Stimulated activated CD8-positive, alpha-beta memory T cell treated with anti-CD3 and anti-CD28 coated beads, Interleukin-4, amount 100 ng/mL, for 24 hours (primary cell): ENCODE measurements at places on chromosomes 7 and 10.

DNA sequence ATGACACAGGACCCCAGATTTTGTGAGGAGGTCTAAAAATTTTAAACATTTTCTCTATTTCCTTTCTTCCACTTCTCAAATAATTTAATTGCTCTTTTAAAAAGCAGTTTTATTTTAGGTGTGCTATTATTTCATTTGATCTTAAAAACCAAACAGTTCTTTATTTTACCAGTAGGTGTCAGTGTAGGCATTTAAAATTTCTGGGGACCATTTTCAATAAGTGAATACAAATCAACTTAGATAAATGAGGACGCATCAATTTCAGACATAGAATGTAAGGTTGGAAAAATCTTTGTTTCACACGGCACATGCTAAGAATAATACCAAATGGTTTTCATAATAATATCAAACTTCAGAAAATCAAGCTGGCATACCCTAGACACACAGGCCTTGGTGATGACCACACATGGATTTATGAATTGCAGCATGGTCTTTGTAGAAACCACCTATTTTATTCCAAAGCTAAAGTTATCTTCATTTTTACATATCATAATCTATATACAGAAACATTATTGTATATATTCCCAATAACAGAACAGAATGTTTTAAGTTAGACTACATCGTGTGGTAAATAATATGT lies 127.6 kb upstream of the SLC26A5 start:
- no peak for DNase-seq

DNA sequence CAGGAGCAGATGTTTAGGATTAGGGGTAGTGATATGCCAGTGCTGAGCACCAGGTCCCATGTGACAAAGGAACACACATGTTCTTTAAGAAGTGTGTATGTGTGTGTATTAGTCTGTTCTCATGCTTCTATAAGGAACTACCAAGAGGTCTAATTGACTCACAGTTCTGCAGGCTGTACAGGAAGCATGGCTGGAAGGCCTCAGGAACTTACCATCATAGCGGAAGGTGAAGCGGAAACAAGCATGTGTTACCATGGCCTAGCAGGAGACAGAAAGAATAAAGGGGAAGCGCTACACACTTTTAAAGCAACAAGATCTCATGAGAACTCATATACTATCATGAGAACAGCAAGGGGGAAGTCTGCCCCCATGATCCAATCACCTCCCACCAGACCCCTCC lies 22.8 kb upstream of the PDZD8 start:
- no peak for DNase-seq

- DNase-seq = no peak
These were observed 300.8 kb downstream of the GRID1 start for GRCh38 chr10:86065711-86066251.

GRCh38 chr10:12208460-12208859 lies 12.5 kb downstream of the CDC123 start:
- no peak for DNase-seq

DNA sequence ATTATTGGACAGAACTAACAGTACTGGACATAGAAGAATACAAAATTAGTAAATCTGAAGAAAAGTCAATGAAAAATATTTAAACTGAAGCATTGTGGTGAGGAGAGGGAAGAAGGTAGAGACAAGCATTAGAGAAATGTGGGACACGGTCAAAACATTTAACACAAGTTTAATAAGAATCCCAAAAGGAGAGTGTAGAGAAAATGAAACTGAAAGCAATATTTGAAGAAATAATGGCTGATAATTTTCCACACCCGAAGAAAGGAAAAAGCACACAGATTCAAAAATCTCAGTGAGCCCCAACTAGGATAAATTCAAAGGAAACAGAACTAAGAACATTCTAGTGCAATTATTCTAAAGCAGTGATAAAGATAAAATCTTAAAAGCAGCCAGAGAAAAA lies 126.4 kb upstream of the LRRTM3 start:
- DNase-seq = no peak

DNA sequence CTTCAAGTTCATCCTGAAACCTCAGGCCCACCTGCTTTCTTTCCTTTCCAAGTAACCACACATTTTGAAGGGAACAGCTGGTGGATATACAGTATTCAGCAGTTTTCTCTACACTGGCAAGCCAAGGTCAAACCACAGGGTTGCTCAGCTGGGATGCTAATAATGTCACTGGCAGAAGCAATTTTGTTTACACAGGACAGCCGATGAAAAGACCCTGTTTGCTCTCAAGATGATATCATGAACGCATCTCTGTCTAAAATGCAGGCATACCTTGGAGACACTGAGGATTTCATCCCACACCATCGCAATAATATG lies 186.2 kb downstream of the USP6NL start:
- DNase-seq = no peak

DNA sequence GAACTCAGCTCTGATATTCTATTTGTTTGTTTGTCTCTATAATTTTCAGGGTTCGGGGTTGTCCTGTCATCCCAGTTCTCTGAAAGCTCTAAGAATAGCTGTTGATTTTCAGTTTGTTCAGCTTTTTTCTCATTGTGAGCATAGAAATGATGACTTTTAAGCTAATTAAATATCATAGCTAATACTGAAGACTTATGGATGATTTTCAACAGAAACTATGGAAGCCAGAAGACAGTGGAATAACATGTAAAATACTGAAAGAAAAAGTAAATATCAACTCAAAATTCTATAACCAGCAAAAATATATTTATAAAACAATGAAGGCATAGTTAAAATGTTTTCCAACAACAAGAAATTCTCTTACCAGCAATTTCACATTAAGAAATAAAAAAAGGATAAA lies 96.4 kb upstream of the ETV1 start:
- DNase-seq = no peak

GRCh38 chr10:90893190-90893589 lies 21.4 kb downstream of the RPP30 start:
- DNase-seq = no peak

DNA sequence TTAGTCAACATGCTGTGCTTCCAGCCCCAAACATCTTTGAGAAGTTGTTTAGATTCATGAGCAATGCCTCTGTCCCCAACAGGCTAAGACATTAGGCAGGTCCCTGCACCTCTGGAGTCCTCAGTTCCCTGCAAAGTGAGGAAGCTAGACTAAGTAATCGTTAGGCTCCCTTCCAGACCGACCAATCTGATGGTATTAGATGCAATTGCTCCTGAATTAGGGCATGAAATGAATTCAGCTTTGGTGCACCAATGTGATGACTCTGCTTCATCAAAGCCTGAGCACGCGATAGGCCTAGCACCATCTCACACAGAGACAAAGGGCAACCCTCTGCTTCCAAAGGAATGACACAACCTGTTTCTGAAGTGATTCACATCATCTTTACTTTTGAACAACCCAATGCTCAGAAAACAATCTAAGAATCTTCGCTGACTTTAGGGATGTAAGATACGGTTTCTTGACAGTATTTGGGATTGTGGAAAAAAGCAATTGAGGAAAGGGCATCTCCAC lies 723 bp upstream of the TES start:
- no peak for DNase-seq

GRCh38 chr10:89706011-89706410 lies 4.6 kb downstream of the KIF20B start:
- DNase-seq = no peak

DNA sequence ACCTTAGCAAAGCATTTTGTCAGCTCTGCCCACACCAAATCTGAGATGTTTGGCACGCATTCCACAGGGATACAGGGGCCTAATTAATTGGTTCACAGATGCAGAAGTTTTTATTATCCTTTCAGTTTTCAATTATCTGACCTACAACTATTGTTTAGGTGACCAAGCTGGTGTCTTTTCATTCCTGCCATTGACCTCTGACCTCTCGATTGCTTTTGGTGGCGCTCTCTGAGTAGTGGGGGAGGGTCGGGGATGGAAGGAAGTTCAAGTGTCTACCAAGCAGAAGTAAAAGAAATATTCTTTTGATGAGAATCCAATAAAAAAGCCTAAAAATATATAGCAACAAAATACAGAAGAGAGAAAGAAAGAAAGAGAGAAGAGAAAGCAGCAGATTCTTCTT lies 28.8 kb upstream of the KDM7A start:
- DNase-seq = no peak

DNA sequence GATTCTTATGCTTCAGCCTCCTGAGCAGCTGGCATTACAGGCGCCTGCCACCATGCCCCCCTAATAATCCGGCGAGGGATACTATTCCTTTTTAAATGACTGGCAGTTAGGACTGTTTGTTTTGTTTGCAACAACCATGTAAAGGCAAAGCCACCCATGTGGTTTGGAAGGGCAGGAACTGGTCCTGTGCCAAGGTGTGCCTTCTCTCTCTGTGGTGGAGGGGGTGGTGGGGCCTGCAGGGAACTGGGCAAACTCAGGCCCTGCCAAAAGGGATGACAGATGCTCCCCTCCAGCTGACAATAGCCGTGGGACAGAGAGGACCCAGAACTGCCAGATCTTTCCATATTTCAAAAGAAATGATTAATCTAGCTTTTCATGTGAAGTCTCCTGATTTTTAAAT lies 23.5 kb upstream of the WAPL start:
- DNase-seq = no peak

GRCh38 chr10:102392306-102392705 lies 3.2 kb upstream of the NFKB2 start:
- no peak for DNase-seq

GRCh38 chr7:98329100-98329790 lies 47.8 kb downstream of the BRI3 start:
- no peak for DNase-seq
